ENCODE measurements at places on chromosomes 3 and 15.

- H3K4me1 ChIP-seq, result peaks cover 2% of the 10 kb centered on the region
- DNase-seq, result no peak
- no peaks in the 10 kb centered on the region for H3K36me3 ChIP-seq
- H3K4me3 ChIP-seq, result no peak overlapping the region
Observed at GRCh38 chr3:63344661-63345060, 66.6 kb downstream of the SYNPR start.

DNA sequence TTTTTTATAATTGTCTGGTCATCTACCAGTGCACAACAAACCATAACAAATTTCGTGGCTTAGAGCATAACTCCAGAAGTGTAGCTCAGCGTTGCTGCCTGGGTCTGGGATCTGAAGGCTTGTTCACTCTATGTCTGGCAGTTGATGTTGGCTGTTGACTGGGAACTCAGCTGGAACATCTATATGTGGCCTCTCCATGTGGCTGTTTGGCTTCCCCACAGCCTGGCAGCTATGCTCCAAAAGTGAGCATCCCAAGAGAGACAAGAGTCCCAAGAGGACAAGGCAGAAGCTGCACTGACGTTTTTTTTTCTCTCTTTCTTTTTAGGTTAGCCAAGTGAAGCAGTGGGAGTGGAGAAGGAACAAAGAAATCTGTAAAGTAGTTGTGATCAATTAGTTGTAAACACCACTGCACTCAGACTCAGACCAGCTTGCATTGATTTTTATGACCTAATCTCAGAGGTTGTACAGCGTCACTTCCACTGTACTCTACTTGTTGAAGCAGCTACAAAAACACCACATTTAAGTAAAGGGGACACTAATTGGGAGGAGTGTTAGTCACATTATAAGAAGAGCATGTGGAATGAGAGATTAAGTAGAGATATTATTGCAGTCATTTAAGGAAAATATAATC is 2.5 kb upstream of the GPR176 start:
- DNase-seq, result no peak
- H3K27me3 ChIP-seq, result no peaks in the 10 kb centered on the region
- no peaks in the 10 kb centered on the region for H3K36me3 ChIP-seq
- H3K4me3 ChIP-seq, result no peak overlapping the region
- H3K27ac ChIP-seq, result no peak overlapping the region

GRCh38 chr15:28907338-28907960 is 21.7 kb downstream of the APBA2 start:
- no peak overlapping the region for H3K4me3 ChIP-seq
- H3K4me1 ChIP-seq, result no peaks in the 10 kb centered on the region
- no peak for DNase-seq
- H3K27ac ChIP-seq, result no peak overlapping the region
- H3K27me3 ChIP-seq, result peaks cover 15% of the 10 kb centered on the region
- no peaks in the 10 kb centered on the region for H3K36me3 ChIP-seq

DNA sequence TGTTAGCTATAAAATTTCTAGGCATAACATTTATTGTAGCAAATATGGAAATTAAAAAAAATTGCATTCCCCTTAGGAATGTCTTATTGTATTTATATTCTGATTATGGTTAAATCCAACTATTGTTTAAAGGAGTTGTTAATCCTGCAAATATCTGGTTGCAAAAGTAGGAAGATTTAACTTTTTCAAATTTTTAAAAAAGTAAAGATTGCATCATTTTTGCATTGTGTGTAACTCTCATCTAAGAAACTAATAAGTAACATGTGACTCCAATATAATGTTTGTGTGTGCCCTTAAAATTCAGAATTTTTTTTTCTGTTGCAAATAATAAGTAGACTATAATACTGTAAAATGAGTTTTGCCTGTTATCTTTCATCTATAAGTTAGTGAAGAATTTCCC is 204.1 kb upstream of the DPH6 start:
- no peaks in the 10 kb centered on the region for H3K27me3 ChIP-seq
- no peaks in the 10 kb centered on the region for H3K4me1 ChIP-seq
- no peak overlapping the region for H3K4me3 ChIP-seq
- no peak overlapping the region for H3K27ac ChIP-seq
- no peak for DNase-seq

DNA sequence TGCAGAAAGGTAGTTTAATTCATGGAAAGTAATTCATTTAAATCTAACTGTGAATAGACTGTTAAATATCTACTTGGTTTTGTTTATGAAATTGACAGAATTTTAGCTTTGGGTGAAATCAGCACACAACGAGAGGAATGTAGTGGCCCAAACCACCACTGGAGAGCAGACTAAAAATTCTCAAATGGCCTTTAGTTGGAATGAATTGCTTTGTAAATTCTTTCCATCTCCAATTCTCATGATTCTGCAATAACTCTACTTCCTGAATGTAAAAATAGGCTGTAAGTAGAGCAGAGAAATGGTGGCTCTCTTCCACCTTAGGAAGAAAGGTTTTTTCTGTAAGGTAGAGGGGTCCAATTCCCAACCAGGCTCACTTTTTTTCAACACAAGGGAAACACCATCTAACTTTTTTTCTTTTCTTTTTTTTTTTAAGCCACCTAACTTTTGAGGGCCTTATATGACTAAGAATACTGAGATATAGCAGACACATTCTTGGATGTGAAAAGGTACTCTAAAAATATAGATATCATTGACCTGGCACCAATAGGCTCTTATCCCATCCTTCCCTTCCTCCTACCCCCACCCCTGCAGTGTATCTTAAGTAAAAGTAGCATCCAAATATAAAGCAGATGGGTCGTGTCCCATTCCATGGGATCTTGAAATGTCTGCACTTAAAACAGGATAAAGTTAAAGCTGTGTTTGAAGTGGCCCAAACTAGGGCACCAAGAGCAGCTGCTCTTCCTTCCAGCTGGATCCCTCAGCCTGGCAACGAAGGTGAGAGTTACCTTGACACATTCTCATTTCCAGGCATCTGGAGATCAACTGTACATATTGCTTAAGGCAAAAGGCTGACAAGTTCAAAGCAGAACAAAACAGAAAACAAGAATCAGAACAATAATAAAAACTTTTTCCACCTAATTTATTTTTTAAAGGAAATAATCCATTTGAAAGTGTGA is 194.1 kb downstream of the TPRG1 start:
- H3K4me3 ChIP-seq, result no peak overlapping the region
- H3K27ac ChIP-seq, result no peak overlapping the region
- no peaks in the 10 kb centered on the region for H3K4me1 ChIP-seq

DNA sequence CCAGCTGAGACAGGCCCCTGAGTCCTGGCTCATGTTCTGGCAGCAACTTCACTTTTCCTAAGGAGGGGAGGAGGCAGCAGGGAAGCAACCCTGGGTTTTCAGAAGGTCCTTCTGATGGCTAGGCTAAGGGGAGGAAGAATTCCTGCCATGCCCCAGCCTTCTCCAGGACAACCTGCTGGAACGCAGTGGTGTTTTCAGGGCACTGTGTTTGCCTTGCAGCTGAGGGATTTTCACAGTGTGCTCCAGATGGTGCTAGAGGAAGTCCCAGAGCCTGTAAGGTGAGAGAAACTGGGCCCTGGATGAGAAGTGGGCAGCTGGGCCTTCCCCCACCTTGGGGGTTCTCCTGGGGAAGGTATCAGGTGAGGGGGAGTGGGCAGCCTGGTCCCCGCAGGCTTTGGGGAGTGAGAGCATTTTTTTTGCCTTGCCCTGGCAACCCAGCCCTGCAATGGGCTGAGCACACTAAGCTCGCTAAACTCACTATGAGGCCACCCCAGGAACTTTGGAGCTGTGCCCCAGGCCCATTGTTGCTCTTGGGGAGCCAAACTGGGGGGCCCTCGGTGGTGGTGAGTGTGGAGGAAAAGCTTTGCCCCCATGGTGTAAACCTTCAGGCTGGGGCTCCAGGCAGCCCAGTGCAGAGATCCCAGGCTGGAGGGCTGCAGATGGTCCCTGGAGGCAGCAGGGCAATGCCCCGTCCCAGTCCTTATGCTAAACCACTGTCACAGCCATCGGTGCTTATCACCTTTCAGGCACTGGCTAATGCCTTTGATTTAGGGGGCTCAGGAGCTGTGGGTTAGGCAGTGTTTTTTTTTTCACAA is 41.1 kb downstream of the ACAA1 start:
- no peaks in the 10 kb centered on the region for H3K4me1 ChIP-seq
- H3K4me3 ChIP-seq, result no peak overlapping the region
- H3K36me3 ChIP-seq, result no peaks in the 10 kb centered on the region
- peaks cover 62% of the 10 kb centered on the region for H3K27me3 ChIP-seq
- H3K27ac ChIP-seq, result no peak overlapping the region
- no peak for DNase-seq

GRCh38 chr15:98347866-98348265 is 300.5 kb upstream of the IGF1R start:
- no peaks in the 10 kb centered on the region for H3K36me3 ChIP-seq
- DNase-seq, result no peak
- no peak overlapping the region for H3K27ac ChIP-seq
- H3K4me1 ChIP-seq, result no peaks in the 10 kb centered on the region
- no peak overlapping the region for H3K4me3 ChIP-seq

GRCh38 chr3:81463781-81464180 is 297.7 kb downstream of the GBE1 start:
- H3K4me3 ChIP-seq, result no peak overlapping the region
- H3K27me3 ChIP-seq, result no peaks in the 10 kb centered on the region
- no peak overlapping the region for H3K27ac ChIP-seq

GRCh38 chr3:117302428-117302827 is 592.8 kb downstream of the TUSC7 start:
- no peaks in the 10 kb centered on the region for H3K36me3 ChIP-seq
- DNase-seq, result no peak
- no peak overlapping the region for H3K4me3 ChIP-seq
- H3K4me1 ChIP-seq, result no peaks in the 10 kb centered on the region
- H3K27me3 ChIP-seq, result no peaks in the 10 kb centered on the region
- no peak overlapping the region for H3K27ac ChIP-seq

DNA sequence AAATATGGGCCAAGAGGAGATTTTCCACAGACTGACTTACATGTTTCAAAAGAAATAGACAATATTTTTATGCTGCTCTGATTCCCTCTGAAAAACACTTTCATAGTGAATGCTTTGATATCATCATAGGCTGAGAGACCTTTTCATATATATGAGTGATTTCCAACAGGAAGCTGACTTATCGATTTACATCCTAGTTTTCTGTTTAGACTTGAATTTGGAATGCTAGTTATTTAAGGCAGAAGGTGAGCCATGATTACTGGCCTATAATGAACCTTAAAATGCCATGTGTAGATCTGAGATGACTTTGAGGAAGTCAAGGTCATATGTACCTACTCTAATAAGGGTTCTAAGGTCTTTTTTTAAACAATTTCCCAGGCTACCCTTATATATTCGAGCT is 1126.1 kb downstream of the ROBO1 start:
- H3K27me3 ChIP-seq, result no peaks in the 10 kb centered on the region
- H3K4me3 ChIP-seq, result no peak overlapping the region
- H3K27ac ChIP-seq, result no peak overlapping the region

- DNase-seq, result no peak
- no peak overlapping the region for H3K4me3 ChIP-seq
- H3K27ac ChIP-seq, result no peak overlapping the region
- peaks cover 2% of the 10 kb centered on the region for H3K4me1 ChIP-seq
- no peaks in the 10 kb centered on the region for H3K36me3 ChIP-seq
Observed at GRCh38 chr15:93037820-93038705, 50.9 kb downstream of the RGMA start.

- DNase-seq, result no peak
- no peaks in the 10 kb centered on the region for H3K36me3 ChIP-seq
- H3K4me1 ChIP-seq, result peaks cover 3% of the 10 kb centered on the region
- no peak overlapping the region for H3K4me3 ChIP-seq
- peaks cover 85% of the 10 kb centered on the region for H3K27me3 ChIP-seq
Observed at GRCh38 chr3:147369661-147370123, 36.7 kb downstream of the ZIC4 start.

- no peaks in the 10 kb centered on the region for H3K4me1 ChIP-seq
- no peaks in the 10 kb centered on the region for H3K27me3 ChIP-seq
- no peaks in the 10 kb centered on the region for H3K36me3 ChIP-seq
- H3K27ac ChIP-seq, result no peak overlapping the region
Observed at GRCh38 chr3:176579711-176580185, 617.5 kb downstream of the TBL1XR1 start.

DNA sequence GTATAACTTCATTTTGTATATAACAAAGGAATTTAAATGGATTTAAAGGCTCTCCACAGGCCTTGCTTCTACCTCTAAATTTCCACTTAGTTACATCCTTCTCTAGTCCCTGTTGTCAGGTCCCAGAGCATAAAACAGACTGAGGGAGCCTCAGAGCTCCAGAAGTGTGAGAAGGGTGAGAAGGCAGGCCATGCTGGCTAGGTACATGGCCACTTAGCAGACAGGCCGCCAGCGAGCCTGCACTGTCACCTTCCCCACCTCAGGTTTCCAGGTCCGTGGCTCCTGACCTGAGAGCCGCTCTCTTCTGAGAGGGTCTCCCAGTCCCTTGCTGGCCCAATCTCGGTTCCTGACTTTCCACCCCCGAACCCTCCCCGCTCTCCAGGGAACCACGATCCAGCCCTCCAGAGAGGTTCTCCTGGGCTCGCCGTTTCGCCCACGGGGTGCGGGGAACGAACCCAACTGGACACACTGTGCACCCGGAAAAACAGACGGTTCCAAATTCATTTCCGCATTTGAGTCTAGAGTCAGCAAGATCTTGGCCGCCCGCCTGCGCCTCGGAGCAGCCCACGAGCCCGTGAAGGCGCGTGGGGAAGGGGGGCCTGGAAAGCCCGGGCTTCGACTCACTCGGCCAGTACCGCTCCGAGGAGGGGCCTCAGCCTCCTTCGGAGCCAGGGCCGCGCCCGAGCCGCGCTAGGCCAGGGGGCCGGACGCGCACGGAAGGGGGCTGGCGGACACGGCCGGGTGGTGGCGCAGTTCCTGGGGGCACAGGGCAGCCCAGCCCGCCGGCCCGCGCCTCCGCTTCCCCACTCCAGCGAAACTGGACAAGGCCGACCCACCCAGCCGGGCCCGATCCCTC is 16.7 kb upstream of the SOX2 start:
- peak overlapping the region; percentile 77 for H3K4me3 ChIP-seq
- no peak overlapping the region for H3K27ac ChIP-seq
- peaks cover 42% of the 10 kb centered on the region for H3K27me3 ChIP-seq
- no peak for DNase-seq
- H3K4me1 ChIP-seq, result peaks cover 12% of the 10 kb centered on the region

DNA sequence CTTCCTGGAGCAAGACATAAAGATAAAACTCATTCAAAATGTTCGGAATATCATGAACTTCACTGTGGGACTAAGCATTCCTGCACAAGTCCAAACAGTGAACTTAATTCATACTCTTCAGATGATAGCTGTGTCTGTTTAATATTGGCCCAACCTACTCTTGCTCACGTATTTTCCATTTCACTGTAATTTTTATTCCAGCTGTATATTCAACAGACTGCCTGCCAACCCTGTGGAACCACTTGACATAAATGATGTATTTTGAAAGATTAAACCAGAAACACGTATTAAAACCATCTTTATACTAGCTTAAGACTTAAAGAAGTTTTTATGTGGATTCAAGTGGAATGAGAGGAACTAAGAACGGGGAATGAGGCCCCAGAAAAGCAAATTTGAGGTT is 172.5 kb downstream of the TMEM108 start:
- no peaks in the 10 kb centered on the region for H3K4me1 ChIP-seq
- H3K4me3 ChIP-seq, result no peak overlapping the region
- DNase-seq, result no peak
- no peak overlapping the region for H3K27ac ChIP-seq
- H3K27me3 ChIP-seq, result no peaks in the 10 kb centered on the region
- no peaks in the 10 kb centered on the region for H3K36me3 ChIP-seq

- no peak overlapping the region for H3K4me3 ChIP-seq
- H3K27me3 ChIP-seq, result no peaks in the 10 kb centered on the region
- H3K27ac ChIP-seq, result no peak overlapping the region
- no peaks in the 10 kb centered on the region for H3K36me3 ChIP-seq
Observed at GRCh38 chr3:112497897-112498548, 1.2 kb downstream of the BTLA start.

GRCh38 chr3:24479816-24480215 is 14.8 kb downstream of the THRB start:
- no peak overlapping the region for H3K27ac ChIP-seq
- DNase-seq, result no peak
- H3K27me3 ChIP-seq, result no peaks in the 10 kb centered on the region
- H3K4me3 ChIP-seq, result no peak overlapping the region
- no peaks in the 10 kb centered on the region for H3K36me3 ChIP-seq
